ENCODE measurements at places on chromosomes 4 and X. TPM values are rescaled to one million over a fixed set of nuclear protein-coding genes. Genes with fewer than 3 reads are reported as not detected.

SORCS2 gene
- total RNA-seq = 1.4 TPM

ODAPH gene
- total RNA-seq = 0.41 TPM

NAT8L gene
- 9.0 TPM for total RNA-seq

NOA1 gene
- total RNA-seq = 27.3 TPM

RIPPLY1 gene
- total RNA-seq = not detected

PAGE4 gene
- total RNA-seq = not detected

CFI gene
- total RNA-seq = 4.2 TPM

GAGE12G gene
- not detected for total RNA-seq

Measured in kidney epithelial cell (primary cell).